ENCODE measurements at places on chromosomes 7 and 10.
A peak's percentile ranks its signal among the peaks of the same experiment; 100 is the strongest.

DNA sequence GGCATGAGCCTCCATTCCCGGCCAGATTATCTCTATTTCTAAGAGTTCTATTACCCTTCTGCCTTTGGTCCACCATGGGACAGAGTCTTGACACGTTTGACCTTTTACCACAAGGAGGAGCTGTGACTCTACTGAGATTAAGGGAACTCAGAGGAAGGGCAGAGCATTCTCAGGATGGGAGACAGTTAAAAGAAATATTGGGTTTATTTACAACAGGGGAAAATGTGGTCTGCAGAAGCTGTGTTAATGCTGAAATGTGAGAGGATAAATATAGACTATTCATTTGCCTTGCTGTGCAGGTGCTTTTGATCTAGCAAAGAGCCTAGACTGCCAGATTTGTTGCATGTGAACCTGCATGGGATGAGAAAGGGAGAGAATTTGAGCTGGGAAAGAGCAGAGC, 45.8 kb upstream of the PRSS58 start:
- peak; percentile 26 for DNase-seq

DNA sequence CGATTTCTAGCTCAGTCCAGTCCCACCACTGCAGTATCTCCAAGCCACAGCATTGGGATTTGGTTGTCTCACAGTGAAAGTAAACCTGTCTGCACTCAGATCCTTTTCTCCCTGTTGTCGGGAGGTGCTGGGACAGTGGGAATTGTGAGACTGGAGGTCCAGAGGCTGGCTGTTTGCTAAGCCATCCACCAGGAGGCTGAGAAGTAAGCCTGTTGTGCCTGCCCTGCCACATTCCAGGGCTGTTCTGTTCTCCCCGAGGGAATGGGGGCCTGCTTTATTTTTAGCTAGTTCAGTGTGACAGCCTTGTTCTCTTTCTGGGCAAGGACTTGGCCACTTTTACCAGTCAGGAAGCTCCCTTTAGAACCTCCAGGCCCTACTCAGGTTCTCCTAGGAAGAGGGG, 54.9 kb downstream of the HK1 start:
- DNase-seq = peak; percentile 98

- DNase-seq = no peak
Measured at GRCh38 chr7:84455788-84456187, 261.2 kb upstream of the SEMA3A start.

DNA sequence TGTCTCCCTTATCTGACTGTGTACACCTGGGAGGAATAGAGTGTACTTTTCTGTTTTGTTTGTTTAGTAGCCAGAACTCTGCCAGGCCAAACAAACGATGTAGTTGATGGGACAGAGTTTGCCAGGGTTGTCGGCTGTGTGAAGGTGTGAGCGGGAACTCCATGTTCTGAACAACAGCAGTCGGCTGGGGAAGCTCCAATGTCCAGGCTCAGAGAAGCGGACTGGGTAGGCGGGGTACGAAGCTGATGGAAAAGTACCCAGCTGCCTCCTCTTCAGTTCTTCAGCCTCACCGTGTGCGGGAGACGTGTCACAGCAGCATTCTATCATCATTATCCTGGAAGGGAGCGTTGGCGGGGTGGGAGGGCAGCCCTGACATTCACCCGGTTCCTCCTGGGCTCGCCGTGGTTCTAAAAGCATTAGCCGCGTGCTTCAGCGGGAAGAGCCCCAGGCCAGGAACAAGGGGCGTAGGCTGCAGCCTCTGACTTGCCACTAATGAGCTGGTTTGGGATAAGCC, 52.9 kb downstream of the PFKFB3 start:
- peak; percentile 53 for DNase-seq

- DNase-seq = no peak
Measured at GRCh38 chr7:35875292-35875691, 74.4 kb downstream of the SEPTIN7 start.

DNA sequence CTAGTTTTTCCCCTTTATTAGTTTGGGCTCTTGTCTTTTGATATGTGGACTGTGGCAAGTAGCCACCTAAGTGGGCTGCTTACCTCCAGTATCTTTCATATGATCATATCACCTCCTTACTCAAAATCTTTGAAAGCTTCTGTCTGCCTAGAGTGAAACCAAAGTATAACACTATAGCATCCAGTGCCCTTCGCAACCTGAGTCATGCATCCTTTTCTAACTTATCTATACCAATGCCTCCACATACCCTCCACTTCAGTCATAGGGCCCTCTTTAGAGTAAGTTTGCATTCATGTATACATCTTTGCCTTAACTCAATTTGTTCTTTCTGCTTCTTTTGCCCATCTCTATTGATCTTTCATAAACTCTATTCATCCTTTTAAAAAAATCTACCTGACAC, 15.7 kb upstream of the MACC1 start:
- DNase-seq = no peak

- no peak for DNase-seq
Measured at GRCh38 chr10:112218960-112219359, 35.4 kb upstream of the GPAM start.

GRCh38 chr10:87750001-87750671, 67.9 kb downstream of the ATAD1 start:
- DNase-seq = no peak

DNA sequence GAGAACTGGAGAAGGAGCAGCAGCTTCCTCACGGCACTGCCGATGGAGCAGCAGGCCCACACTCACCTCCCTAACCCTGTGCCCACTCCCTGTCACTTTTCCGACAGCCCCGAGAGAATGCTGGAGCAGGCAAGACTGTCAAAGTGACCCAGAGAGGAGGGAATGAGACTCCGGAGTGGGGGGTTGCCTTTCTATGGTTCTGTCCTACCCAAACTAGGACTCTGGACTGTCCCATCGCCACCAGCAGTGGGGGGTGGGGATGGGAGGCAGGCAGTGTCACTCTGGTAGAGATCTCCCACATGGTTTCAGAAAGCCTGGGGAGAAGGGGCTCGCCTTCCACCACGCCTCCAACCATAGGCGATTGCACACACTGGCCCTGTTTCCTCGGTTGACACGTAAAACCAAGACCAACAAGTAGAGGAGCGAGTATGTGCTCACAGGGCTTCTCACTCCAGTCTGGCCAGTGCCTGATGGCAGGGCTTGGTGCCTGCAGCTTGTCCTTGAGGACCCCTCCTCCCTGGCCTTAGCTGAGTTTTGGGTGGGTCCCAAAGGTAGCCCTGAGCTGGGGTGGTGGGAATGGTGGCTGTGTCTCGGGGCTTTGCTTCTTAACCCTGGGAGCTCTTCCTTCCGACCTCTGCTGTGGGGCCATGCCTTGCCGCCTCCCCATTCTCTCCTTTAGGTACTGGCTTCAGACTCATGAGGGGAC, 148.5 kb downstream of the PTPN20 start:
- no peak for DNase-seq

DNA sequence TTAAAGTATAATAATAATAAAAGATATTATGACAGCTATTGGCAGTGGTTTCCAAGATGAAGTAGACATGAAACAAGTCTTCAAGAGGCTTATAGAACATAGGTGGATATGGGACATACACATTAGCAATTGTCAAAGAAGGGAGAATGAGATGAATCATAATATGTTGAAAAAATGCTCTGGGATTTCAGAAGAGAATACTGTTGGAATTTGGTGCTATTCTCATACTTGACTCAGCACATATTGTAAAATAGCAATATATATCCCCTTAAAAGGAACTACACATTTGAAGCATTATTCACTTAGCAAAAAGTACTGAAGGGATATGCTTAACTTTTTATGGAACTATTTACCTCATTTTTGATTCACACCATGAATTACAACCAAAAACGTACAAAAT, 577.2 kb upstream of the PCDH15 start:
- no peak for DNase-seq

DNA sequence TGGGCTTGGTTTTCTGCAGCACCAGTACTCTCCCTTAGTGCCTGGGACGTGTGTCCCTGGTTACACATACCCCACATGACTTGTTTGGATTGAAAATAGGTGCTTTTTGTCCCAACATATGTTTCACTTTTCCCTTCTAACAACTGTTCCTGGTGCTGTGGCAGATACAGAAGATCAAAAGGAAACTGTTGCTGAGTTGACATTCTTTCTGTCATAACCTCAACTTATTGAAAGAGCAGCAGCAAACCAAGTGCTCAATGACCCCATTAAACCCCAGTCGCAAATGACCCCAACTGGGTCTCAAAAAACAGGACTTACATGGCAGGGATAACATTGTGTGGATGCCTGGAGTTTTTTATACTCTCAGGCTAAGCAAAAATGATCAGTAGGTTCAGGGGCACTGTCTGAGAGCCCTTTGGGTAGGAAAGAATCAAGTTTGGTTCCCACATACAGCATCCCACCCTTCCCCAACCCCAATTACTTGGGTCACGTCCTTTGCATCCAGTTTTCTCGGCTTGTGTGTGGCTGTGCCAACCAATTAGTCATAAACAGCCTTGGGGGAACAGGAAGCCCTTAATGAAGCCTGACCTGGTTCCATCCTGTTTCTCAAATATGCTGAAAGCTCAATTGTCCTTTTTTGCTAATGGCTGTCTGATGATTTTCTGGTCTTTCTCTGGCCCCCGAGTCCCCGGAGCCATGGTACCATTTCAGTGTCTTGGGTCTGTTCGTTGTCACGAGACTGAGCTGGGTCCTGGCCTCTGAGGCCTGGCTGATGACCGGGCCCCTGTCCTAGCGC, 4.9 kb downstream of the HKDC1 start:
- DNase-seq = no peak

GRCh38 chr7:389911-390601, 100.1 kb downstream of the FOXL3 start:
- no peak for DNase-seq

DNA sequence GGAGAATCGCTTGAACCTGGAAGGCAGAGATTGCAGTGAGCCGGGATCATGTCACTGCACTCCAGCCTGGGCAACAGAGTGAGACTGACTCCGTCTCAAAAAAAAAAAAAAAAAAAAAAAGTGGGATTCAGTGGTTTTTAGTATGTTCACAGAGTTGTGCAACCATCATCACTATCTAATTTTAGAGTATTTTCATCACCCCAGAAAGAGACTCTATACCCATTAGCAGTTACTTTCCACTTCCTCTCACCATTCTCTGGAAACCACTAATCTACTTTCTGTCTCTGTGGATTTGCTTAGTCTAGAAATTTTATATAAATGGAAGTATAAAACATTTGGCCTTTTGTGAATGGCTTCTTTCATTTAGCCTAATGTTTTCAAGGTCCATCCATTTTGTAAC, 113.4 kb downstream of the ST7 start:
- no peak for DNase-seq

DNA sequence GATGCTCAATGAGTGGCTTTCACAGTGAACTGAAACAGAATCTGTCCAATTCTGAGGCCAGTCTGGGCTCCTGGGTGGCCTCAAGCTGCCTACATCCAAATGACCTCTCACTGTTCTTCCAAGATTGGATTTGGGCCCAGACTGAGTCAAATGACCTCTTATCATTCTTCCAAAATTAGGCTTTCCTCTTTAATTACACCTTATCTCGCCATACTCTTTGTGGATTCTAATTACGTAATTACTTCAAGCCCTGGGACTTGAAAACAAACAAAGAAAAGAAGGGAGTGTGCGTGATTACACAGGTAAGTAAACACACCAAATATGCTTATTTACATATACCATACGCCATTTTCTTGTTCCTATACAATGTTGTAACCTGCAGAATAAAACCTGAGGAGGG, 18.8 kb downstream of the SORBS1 start:
- DNase-seq = no peak

- no peak for DNase-seq
Measured at GRCh38 chr7:9889554-9889953, 1084.1 kb upstream of the PHF14 start.

GRCh38 chr7:129189661-129190310, 1.4 kb downstream of the SMO start:
- DNase-seq = no peak

GRCh38 chr10:116779076-116779687, 36.8 kb upstream of the HSPA12A start:
- DNase-seq = no peak

DNA sequence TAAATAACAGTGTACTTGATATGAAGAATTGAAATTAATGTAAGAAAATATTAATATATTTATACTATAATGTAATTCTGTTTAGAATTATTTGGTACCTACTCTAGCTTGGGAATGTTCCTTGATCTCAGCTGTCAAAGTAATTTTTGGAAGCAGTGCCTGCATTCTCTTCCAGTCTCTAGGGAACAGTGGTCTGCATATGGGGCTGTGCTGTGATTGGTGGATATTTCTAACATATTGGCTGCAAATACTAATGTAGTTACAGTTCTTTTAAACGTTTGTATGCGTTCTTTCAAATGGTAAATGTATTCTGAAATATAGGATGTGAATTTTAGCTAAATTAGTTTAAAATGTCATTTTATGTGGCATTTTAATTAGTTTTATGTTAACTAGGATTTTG, 87.2 kb downstream of the PHF14 start:
- no peak for DNase-seq

DNA sequence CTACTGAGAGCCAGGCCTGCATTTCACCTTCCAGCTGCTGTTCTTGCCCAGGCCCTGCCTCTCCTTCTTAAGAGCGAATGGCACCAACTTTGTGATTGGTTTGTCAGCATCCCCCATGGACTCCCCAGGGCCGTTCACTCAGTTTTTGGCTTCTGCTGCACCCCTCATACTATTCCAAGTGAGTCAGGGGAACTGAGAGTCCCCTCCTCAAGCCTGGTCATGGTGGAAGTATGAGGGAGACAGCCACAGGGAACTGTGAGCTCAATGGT, 62.4 kb upstream of the ANTXRL start:
- no peak for DNase-seq

GRCh38 chr10:13784067-13784466, 197.3 kb downstream of the PRPF18 start:
- peak; percentile 29 for DNase-seq

GRCh38 chr10:103720328-103720963, 134.9 kb downstream of the SH3PXD2A start:
- peak; percentile 82 for DNase-seq

GRCh38 chr10:100780324-100780723, 34.9 kb downstream of the PAX2 start:
- DNase-seq = no peak

GRCh38 chr7:17304926-17305325, 6.5 kb downstream of the AHR start:
- DNase-seq = no peak
